ENCODE measurements at places on chromosomes 16 and 17. TPM values are rescaled to one million over a fixed set of nuclear protein-coding genes. Genes with fewer than 3 reads are reported as not detected.
A peak's percentile ranks its signal among the peaks of the same experiment; 100 is the strongest.

Gene TEX14
- 0.32 TPM for total RNA-seq

GRCh38 chr16:70151941-70152509, 21.6 kb upstream of the CLEC18C start:
- DNase-seq, result peak; percentile 24

GRCh38 chr17:40550608-40551007, 14.7 kb downstream of the CCR7 start:
- peak; percentile 76 for DNase-seq

Gene PRPSAP2
- total RNA-seq, result 26.7 TPM

Data from left cardiac atrium (tissue), 4 donors.